Skeletal muscle cell (primary cell): ENCODE measurements at places on chromosomes 4 and X.

- no peak for DNase-seq
These were observed 2.5 kb downstream of the PHOX2B start for GRCh38 chr4:41746025-41746439.

GRCh38 chr4:70000711-70001110 is 4.9 kb downstream of the STATH start:
- DNase-seq, result no peak

GRCh38 chr4:184401397-184402171 is 72.8 kb downstream of the IRF2 start:
- no peak for DNase-seq

DNA sequence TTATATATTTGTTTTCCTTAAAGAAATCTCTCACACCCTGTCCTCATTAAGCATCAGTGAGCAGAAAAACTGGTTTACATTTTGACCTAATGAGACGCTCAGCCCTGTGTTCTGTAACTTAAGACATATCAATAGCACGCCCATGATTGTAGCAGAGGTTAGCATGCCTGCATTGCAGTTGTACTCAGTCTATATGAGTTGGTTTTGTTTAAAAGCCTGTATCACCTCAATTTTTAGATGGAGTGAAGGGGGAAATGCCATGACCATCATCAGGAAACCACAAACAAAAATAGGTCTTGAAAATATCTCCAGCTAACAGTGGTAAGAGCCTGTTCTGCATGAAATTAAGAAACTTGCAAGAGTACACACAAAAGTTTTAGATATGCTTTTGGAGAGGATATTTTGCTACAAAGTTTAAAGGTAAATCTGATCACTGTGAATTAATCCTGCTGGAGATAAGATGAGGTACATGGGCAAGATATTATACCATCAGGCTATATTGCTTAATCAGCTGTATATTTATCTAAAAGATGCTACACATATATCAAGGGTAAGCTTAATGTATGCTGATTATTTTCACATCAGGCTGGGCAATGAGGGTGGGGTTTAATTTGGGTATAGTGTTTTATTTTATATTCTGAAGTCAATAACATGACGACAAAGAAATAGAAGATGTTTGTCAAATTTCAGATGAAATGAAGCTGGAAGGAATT is 13.1 kb upstream of the COQ2 start:
- DNase-seq, result no peak

- no peak for DNase-seq
These were observed 65.9 kb downstream of the FAT1 start for GRCh38 chr4:186657764-186658163.

GRCh38 chr4:169377367-169377766 is 106.6 kb upstream of the SH3RF1 start:
- no peak for DNase-seq

DNA sequence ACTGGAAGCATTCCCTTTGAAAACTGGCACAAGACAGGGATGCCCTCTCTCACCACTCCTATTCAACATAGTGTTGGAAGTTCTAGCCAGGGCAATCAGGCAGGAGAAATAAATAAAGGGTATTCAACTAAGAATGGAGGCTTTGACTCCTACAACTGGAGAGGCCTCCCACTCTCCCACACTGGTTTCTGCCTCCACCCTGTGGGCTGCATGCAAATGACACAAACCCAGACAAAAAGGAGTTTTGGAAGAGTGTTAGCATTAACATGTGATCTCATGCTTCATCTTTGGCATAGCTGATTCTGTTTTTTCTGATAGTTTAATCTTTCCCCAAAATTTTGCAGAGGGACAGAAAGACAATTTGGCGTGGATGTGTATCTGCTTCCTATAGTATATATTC is 80.8 kb upstream of the IQCM start:
- no peak for DNase-seq

GRCh38 chrX:123590842-123591486 is 141.9 kb downstream of the THOC2 start:
- no peak for DNase-seq

DNA sequence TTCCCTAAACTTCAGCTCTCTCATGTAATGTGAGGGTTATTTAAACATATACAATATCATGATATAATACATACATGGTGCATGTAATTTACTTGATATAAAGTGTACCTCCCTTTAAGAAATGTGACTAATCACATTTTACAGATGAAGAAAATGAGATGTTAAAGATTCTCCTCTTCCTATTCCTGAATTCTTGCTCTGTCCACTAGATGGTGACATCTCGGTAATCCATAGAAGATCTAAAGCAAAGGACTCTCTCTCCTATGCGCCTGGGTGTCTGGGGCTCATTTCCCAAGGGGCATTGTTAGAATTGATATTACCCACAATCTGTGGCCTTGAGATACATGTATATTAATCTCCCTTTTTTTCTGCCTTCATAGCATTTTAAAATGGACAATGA is 804.9 kb downstream of the RAB28 start:
- no peak for DNase-seq

DNA sequence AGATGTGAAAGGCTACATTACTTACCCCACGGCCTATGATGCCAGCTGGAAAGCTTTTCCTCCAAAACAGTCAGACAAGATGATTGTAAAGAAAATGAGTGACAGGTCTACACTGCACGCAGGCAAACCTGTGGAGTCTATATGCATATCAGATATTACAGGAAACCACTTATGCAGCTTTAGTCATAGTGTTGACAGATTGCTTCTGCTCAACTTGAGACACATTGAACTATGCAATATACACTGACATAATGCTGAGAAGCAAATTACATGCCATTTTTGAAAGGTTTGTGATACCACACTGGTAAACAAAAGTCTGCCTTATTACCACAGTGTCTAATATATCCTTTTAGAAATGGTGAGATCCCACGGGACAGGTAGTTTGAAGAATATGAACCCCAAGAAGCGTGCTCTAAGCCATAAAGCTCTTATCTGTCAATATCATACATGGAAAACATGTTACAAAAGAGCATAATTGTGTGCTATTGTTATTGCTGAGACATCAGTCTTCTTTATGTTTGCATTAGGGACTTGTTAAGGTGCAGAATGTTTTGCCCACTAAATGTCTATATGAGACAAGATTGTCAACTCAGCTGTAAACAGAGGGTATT is 1835.8 kb upstream of the TENM3 start:
- DNase-seq, result no peak

- DNase-seq, result peak; percentile 82
These were observed 298.8 kb upstream of the TAPT1 start for GRCh38 chr4:16524911-16525554.

- peak; percentile 89 for DNase-seq
These were observed 312.2 kb downstream of the ARHGAP24 start for GRCh38 chr4:85787133-85787532.

- DNase-seq, result no peak
These were observed 133.2 kb downstream of the TMEM164 start for GRCh38 chrX:110136136-110136535.

- no peak for DNase-seq
These were observed 50.0 kb downstream of the TMA16 start for GRCh38 chr4:163544407-163545038.

DNA sequence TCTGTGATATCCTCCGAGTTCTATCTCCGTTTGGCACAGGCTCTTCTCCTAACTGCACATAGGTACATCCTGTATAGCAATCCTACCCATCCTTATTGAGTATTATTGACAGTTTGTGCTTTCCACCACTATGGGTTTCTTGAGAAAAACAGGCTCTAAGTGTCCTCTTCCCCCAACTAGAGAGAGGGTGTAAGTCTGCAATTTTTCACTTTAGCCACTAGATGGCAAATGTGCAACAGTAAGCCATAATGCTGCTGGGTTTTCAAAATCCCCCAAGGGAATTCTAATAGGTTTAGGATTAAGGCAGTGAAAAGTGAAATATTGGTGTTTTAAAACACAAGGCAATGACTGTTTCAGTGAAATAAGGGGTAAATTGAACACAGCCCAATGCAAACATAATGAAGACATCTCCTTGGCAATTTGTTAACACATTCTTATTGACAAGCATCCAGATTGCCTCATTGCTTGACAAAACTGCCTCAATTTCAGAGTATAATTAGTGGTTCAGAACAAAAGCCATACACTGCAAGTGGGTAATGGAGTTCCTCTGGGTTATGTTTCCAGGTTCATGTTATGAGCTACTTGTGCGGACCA is 239.0 kb upstream of the HTR2C start:
- peak; percentile 7 for DNase-seq

DNA sequence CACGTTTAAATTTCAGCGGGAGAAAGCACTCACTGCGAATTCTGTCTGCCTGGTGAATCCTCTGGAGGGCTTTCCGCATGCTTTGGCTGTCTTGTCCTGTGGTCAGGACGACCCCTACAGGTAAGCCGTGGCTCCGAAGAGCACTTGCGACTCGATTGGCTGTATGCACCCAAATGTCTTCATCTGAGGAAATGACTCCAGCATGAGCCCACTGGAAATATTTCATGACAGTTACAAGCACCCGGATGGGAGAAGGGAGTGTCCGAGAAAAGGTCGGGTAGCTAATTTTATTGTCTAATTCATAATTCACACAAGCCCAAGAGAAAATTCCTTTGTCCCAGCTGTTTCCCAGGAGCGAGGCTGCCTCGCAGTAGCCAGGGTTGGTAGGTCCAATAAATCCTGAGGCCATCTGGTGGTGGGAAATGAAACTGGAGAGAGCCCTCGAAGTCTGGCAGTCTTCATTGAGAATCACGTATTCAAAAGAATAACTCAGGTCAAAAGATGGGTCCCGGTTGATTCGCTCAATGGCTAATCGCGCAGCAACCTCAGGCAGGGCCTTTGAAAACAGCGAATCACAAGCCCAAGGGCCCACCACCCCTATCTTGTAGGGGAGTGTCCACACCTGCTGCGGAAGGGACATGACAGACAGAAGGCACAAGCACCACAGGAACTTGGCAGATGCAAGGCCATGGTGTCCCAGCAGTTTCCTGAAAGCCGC is 6.6 kb downstream of the GUCY2F start:
- no peak for DNase-seq

GRCh38 chrX:46308110-46308509 is 237.1 kb downstream of the ZNF674 start:
- no peak for DNase-seq

GRCh38 chrX:122626871-122627270 is 557.2 kb upstream of the GRIA3 start:
- no peak for DNase-seq

GRCh38 chr4:136495851-136496250 is 1036.4 kb downstream of the PCDH18 start:
- DNase-seq, result no peak

DNA sequence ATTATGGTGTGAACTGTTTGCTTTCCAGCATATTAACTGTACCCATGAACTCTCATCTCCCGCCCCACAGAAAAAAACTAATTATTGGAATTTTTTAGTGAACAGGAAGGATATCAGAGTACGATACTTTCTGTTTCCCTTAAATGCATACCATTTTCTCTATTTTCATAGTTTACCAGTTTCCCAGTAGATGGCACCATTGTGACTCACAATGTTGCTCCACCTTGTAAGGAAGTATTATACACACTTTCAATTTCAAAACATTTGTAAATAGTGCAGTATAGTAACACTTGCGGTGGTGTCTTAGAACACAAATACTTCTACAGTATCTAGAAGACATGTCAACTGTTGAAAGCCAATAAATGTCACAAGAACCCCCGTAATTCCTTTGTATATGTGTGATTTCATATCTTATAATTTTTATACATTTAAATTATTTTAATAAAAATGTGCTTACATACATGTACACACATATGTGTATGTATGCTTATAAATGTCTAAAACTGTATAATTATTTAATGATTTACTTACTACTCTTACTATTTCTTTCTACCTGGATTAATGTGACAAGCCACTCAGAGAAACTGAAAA is 167.3 kb downstream of the SLIT2 start:
- DNase-seq, result no peak

GRCh38 chr4:47668810-47669408 is 169.0 kb downstream of the CORIN start:
- DNase-seq, result no peak
